Fibroblast of lung (primary cell): ENCODE measurements at places on chromosomes 6 and 20.
A peak's percentile ranks its signal among the peaks of the same experiment; 100 is the strongest.

GRCh38 chr6:159168536-159169192 is 536 bp upstream of the FNDC1 start:
- DNase-seq = peak; percentile 49

DNA sequence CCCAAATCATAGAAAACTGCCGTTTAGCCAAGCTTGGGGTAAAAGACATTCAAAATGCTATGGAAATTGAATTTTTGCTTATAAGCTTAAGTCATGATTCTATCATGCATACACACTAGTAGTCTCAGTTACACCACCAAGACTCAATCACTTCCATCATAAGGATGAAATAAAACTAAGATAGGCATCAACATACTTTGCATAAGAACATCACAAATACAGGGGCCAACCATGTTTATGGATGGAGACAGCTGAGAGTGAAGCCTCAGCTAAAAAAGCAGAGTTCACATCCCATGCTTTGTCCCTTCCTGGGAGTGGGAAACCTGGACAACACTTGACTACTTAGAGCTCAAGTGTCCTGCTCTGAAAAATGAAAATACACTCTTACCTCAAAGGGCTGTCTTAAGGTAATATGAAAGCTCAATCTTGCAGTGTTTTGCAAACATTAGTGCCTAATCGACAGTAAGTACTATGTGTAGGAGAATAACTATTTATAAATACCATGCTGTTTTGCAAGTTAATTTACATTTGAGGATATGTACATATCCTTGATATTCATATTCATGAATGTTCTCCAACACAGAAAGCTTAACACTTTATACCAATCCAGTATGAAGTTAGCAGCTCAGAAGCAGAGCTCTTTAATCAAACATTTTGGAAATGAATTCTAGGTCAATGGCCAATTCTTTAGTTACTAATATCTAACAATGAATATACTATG is 32.0 kb upstream of the SMIM28 start:
- no peak for DNase-seq

DNA sequence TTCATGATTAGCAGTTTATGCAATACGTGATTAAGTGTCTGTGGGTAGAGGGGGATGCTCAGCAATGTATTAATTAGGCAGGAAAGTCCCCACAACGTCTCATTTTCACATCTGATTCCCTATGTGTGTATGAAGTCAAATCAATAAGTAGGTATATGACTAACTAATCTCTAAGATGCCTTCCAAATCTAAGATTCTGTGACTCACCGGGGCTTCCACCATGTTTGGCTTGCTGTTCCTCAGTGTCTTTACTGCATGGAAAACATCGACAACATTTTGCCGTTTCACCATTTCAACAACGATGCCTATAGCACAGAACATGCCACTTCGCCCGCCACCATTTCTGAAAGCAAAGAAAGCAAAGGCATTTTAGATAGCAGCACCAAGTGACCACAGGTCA is 72.0 kb upstream of the THEMIS start:
- peak; percentile 20 for DNase-seq

- peak; percentile 82 for DNase-seq
Measured at GRCh38 chr20:39885975-39886649, 802.9 kb downstream of the MAFB start.

GRCh38 chr20:62065674-62066338 is at the start of gene TAF4:
TAF4 (minus strand) TSS chr20:62065881; CDS start chr20:62065810, 71 bp downstream.
- DNase-seq = peak; percentile 68

DNA sequence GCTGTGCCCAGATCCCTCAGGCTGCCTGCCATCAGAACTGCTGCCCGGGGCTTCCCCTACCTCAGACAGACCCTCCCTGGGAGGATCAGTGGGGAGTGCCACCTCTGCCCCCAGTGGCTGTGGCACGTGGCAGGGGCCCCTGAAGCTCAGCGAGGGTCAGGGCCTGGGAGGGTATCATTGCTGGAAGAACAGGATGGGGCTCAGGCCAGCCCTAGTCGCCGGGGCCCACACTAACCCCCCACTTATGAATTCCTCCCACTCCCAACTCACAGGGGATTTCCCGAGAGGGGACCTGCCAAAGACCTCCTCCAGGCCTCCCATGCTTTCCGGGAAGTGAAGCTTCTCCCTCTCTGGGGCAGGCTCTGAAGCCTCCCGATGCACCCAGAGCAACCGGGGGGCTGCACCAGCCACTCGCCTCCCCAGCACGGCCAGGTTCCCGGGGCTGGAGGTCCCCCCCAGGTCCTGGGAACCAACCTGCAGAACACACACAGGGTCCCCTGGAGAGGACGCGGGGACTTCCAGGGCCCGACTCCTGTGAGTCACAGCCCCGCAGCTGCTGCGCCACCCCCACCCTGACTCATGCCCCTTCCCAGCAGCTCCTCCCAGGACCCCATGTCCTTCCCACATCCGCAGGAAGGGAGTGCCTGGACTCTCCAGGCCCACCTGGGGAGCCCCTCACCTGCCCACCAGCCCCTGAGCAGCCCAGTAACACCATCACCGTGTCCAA is 2.5 kb downstream of the TNFRSF6B start:
- peak; percentile 84 for DNase-seq
